ENCODE measurements at places on chromosomes 7 and 10.

- no peak for DNase-seq
Observed at GRCh38 chr7:34759477-34760125, 101.6 kb downstream of the NPSR1 start.

GRCh38 chr7:38518541-38518940 lies 112.6 kb downstream of the AMPH start:
- DNase-seq: no peak

DNA sequence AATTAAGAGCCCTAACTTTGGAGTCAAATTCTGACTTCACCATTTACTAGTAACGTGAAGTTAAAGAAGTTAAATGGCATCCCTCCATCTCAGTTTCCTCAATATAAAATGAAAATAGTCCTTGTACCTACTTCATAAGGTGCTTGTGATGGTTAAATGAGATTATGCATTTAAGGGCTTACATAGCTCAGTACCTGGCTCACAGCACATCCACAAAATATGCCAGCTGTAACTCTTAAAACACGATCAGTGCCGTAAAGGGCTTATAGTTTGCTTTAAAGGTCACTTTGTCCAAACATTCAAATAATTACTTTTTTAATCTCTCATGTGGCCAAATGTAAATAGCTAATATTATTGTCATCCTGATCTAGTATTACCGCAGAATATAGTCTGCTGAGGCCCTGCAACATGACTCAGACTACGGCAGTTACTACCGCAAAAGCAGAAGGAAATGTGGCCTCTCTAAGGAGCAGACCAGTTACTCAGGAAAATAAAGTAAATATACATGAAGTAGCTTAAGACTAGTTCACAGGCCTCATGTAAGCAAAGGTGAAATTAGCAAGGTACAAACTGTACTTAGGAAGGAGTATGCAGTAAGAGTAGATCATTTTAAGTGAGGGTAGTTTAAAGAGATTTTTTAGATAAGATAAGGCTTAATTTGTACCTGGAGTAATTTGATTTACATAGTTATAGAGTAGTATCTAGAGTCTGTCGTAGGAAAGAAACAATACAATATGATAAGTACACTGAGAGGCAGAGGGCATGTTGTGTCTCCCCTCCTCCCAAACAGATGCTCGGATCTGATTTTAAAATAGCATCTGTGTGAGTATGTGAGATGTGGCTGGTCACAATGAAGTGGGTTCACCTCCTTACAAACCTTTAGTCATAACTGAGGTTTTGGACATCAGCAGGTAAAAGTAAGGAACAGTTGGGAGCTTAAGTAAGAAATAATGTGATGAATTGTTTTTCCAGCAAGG lies 13.1 kb downstream of the CASP2 start:
- peak; percentile 82 for DNase-seq

DNA sequence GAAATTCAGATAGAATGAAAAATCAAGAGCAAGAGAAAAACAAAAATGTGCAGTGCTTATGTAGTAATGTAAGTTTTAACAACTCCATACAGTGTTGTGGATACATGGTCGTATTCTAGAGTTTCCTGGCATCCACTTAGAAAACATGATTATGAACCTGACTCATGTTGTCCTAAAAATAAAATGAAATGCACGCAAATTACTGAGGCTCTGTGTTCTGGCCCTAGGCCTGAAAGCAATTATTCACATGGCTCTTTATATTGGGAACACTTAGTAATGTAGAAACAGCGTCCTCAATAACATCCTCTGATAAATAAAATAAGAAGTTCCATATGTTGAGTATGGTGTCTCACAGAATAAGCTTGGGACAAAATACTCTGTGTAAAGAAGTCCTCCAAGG lies 200.2 kb upstream of the SEMA3E start:
- no peak for DNase-seq

GRCh38 chr10:5942474-5942873 lies 34.9 kb downstream of the IL15RA start:
- DNase-seq: peak; percentile 89

- DNase-seq: peak; percentile 29
Observed at GRCh38 chr7:87858417-87859100, 17.6 kb downstream of the SLC25A40 start.

GRCh38 chr10:80658068-80658467 lies 120.4 kb downstream of the SH2D4B start:
- no peak for DNase-seq

DNA sequence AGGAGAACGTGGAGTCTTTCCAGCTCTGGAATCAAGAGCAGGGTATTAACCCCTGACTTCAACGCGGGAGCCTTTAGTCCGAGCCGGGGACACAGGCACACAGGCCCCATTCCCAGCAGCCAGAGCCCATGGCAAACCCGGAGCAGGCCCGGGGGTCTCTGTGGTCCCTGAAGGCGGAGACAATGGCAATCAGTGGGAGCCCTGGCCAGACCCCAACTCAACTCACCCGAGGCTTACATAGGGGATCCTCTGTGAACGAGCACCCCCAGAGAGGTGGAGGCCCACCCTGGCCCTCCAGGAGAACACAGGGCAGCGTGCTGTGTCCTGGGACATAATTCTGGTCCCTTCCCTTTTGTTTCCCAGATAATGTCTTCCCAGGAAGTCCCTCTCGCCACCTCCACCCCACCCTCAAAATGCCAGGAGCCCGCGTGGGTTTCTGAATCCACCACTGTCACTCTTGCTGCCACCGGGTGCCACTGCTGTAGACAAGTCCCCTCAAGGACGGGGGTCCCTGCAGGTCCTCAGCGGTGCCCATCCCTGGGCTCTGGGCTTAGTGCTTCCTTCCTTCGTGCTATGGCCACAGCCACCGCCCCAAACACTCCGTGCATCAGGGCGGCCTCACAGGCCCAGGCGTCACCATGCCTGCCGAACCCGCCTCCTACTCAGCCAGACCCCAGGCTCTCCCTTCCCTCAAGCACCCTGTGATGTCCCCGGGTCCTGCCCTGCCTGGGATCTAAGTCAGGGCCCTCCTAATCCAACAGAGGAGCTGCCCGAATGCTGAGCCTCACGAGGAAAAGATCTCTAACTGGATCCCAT lies 28.6 kb upstream of the PPP2R2D start:
- no peak for DNase-seq

DNA sequence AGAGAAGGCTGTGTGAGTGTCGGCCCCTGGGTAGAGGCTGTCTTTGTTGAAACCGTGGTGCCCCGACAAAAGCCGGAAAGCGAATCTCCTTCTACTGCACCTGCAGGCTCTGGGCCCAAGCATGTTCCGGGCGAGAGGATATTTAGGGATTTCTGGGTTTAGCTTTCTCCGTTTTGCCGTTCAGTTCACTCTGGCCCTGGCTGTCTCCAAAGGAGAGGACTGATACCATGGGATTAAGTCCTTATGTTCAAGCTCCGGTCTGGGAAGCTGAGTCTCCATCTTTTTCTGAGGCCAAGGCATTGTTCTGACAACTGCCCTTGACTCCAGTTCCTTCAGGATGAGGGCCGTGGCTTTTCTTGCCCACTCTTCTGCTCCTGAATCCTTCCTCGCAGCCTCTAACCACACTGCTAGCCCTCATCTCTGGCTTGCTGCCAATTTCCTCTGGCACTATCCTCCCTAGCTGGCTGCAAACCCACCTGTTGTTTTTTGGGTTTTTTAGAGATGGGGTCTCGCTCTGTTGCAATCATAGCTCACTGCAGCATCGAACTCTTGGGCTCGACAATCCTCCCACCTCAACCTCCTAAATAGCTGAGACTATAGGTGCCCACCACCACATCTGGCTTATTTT lies 206.8 kb downstream of the SKIDA1 start:
- no peak for DNase-seq

DNA sequence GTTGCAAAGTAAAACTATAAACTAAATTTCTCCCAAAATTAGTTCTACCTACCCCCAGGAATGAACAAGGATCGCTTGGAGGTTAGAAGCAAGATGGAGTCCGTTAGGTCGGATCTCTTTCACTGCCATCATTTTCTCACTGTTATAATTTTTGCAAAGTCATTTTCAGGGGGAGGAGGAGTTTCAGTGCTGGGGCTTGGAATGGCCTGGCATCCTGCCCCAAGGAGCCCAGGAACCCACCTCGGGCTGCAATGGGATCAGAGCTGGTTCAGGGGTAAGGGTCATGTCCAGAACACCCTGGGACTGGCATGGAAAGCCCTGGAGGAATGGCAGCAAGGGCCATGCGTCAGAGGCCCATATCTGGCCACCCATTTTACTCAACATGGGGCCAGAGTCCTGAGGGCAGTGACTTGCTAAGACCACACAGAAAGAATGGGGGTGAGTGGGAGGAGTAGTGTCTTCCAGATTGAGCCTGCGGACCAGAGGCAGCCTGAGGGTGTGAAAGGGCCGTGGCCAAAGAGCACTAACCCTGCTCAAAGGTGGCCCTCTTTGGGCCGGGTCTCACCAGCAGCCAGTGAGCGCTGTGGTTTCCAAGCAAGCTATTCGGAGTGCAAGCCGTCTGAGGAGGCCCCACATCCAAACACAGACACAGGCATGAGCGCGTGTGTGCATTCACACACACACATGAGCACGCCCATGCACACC lies 31.8 kb downstream of the GPRIN2 start:
- no peak for DNase-seq

Measured in suppressor macrophage treated with lipopolysaccharide for 1 hour (primary cell).